Esophagus squamous epithelium (tissue), 5 donors: ENCODE measurements at places on chromosomes 5 and 9.

DNA sequence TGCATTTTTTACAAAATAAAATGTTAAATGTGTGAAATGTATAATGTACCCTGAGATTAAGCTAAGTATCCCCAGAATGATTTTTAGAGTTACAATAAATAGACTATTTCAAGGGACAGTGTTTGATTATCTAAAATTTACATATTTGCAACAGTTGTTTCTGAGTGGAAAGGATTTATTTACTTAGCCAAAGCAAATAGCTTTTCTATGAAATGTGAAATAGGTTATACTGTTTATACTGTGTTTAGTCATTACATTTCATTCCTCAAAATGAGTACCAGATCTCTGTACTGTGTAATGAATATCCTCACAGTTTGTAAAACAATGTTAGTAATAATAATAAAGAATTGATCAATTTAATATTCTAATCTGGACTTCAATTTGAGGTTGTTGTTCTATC is 1019.0 kb downstream of the NR2F1-AS1 start:
- no peak for DNase-seq

DNA sequence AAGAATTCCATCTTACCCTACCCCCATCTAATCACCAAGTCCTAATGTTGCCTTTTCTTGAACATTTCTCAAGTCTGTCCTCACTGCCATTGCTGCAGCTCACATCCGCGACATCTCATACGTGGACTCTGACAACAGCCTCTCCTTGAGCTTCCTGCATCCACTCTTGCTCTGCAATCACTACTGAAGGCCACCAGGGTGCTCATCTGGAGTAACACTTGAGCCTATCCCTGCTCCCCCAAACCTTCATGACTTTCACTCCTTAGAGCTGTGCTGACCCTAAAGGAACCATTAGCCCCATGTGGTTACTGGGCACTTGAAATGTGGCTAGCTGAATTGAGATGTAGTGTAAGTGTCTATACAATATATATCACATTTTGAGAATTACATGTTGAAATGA is 46.4 kb upstream of the CTXN3 start:
- DNase-seq: no peak

DNA sequence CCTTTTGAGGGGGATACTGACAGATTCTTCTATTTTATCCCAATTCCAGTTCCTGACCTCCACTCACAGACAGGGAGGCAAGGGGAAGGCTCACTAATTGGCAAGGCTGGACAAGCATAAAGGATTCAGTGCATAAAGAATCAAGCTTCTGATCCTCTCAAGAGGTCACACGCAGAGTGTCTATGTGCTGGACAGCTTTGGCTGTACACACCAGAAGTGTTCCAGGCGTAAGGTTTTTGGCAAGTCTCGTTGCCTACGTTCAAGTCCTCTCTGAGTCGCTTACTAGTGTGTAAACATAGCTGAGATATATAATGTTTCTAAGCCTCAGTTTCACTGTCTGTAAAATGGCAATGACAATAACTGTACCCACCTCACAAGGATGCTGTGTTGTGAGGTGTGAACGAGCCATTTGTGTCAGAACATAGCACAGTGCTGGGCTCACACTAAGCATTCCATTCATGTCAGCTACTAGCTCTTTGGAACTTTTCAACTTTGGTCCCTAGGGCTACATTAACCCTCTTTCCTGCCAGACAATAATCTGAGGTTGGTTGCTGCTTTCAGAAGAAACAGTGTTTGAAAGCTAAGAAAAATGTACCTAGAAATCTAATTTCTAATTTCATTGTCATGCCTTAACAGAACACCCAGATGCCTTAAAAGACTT is 52.1 kb downstream of the PALM2AKAP2 start:
- DNase-seq: no peak

DNA sequence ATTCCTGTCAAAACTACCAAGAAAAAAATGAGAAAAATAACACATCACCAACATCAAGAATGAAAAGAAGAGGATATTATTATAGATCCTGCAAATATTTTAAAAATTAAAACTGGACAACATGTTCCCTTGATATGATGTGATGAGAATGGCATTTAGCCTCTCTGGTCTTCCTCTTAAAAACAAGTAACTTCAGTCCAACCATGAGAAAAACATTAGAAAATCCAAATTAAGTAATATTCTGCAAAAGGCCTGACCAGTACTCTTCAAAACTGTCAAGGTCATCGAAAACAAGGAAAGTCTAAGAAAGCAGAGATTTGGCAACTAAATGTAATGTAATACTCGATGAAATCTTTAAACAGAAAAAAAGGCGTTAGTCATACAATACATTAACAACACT is 167.1 kb upstream of the SNX2 start:
- no peak for DNase-seq

- DNase-seq: no peak
These were observed 28.5 kb upstream of the RICTOR start for GRCh38 chr5:39102684-39103155.

DNA sequence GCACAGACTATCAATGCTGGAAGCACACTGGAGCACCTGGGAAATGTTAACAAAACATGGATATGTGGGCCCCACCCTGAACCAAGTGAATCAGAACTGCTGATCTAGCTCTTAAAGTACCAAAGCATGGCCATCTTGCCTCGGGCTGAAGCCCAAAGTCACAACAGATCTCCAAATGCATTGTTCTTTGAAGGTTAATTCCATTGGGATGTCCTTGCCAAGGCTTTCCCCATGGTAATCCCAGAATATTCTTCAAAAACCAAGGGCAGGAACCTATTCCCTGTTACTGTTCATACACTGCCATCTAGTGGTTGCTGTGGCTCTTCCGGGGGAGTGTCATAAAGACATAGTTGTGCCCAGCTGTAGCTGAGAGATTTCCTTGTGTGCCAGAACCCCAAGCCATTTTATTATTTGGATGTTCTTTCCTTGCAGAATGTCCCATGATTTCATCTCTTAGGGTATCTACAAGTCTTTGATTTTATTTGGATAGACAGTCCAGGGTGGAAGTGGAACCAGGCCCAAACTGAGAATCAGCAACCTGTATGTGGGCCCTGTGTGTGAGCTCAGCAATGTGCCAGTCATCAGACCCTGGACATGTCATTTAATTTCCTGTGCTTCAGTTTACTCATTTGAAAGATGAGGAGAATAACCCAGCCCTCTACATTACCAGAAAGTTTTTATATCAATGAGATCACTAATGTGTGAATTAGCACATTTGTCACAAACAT is 290.0 kb downstream of the ACTL7B start:
- DNase-seq: no peak

DNA sequence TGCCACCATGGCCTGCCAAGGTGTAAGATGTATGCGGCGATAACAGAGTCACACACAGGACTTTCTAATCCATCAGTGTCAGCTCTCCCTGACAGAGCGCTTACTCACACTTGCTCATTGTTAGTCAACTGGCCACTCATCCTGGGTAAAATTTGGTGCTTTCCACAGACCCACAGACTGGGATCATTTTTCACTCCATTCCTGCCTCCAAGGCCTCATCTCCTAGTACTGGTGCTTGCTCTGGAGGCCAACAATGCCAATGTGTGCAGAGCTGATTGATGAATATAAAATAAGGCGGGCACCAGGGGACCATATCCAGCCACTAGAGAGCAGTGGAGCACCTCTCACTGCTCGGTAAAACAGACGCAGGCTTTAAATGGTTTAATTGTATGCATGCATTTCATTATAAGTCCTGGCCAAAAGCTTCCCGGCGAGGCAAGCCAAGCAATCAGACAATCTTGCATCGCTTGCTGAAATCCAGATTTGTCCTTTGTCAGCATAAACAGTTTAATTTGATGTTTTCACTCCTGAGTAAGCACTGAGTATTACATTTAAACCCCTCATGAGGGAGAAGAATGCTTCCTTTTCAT is 22.3 kb downstream of the PSMB7 start:
- DNase-seq: no peak

DNA sequence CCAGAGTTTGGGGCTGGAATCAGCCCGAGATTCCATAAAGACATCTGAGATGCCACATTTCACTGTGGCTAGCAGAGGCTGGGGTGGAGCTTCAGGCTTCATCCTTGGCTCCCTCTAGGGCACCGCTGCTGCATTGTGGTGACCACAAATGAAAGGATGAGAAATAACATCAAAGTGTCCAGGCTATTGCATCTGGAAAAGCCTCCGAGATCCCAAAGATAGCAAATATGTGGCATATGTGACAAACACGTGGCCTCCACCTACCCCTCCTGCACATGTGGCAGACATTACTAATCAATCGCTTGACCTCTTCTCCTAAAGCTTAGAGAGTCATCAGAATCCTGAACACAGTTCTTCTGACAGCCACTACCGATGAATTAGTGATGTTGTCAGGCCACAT is 4.5 kb downstream of the SPARC start:
- DNase-seq: no peak

DNA sequence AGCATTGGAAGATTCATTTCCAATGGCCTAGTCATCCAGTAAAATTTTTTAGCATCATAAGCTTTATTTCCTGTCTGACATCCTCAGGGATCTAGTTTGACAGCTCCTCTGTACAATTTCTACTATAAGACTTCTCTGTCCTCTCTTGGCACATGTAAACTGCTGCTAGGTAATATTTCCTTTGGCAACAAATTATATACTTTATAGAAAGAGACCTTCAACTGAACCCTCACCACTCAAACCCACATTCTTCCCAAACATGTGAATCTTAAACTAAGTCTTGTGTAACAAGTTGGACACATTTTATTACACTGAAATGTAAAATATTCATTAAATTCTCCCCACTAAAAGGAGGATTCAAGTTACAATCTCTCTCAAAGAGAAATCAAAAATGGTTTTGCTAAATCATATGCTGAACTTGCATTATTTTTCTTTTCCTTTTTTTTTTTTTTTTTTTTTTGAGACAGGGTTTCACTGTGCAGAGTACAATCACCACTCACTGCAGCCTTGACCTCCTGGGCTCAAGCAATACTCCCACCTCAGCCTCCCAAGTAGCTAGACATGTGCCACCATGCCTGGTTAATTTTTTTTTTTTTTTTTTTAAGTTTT is 36.9 kb downstream of the SCAI start:
- no peak for DNase-seq

DNA sequence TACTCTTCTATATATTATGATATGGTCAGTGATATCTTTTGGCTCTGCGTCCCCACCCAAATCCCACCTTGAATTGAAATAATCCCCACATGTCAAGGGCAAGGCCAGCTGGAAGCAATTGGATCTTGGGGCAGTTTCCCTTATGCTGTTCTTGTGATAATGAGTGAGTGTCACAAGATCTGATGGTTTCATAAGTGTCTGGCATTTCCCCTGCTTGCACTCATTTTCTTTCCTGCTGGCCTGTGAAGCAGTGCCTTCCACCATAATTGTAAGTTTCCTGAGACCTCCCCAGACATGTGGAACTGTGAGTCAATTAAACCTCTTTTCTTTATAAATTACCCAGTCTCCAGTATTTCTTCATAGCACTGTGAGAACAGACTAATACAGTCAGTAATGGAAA is 45.0 kb upstream of the TNC start:
- DNase-seq: no peak
